ENCODE measurements at places on chromosomes 3 and 15.

GRCh38 chr3:184556582-184557347, 4.8 kb upstream of the EPHB3 start:
- no peak for DNase-seq

- no peak for DNase-seq
Observed at GRCh38 chr3:16423298-16423697, 90.2 kb downstream of the RFTN1 start.

DNA sequence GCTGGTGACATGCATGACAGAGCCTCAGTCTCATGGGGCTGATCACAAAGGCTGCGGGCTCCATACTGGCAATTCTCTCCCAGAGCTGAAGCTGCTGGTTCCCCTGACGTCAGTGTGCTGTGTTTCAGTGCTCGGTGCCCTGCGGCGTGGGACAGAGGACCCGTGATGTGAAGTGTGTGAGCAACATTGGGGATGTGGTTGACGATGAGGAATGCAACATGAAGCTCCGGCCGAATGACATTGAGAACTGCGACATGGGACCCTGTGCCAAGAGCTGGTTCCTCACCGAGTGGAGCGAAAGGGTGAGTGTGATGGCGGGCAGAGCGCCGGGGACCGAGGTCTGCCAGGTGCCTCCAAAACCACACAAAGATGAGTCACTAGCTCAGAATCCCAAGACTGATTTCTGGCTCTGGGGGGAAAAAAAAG, 62.0 kb upstream of the NR2E3 start:
- no peak for DNase-seq

DNA sequence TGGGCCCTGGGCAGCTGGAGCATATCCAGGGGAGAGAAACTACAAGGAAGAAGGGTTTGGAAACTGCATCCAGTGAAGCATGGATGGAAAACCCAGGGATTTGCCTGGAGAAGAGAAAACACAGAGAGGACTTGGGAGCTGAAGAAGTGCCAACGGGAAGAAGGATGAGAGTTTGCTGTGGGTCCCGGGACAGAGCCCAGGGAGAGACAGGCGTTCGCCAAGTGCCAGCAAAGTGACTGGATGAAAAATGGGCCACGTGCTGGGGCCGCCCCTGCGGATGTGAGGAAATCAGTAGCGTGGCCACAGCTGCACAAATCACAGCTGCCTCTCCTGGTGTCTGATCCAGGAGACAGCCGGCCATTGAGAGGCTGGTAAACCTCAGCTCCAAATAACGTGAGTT, 70.4 kb downstream of the HES1 start:
- no peak for DNase-seq

DNA sequence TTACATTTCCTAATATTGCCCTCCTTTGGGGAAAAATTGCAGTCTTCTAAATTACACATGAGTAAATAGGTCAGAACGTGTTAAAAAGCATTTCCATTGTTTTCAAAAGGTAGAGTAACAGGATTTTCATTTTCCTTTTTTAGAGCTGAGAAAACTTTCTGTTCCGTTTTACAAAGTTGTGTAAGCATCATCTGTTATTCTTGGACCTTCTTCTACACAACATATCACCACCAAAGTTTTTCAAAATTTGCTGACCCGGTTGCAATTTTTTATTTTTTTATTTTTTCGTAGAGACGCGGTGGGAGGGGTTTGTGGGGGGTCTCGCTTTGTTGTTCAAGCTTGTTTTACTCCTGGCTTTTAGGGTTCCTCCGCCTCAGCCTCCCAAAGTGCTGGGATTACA, 1.1 kb downstream of the CCDC39 start:
- no peak for DNase-seq
